ENCODE measurements at places on chromosomes 11 and 22. TPM values are rescaled to one million over a fixed set of nuclear protein-coding genes. Genes with fewer than 3 reads are reported as not detected.

- DNase-seq = no peak
- no peaks in the 10 kb centered on the region for H3K36me3 ChIP-seq
- H3K27me3 ChIP-seq = peaks cover 37% of the 10 kb centered on the region
- H3K4me1 ChIP-seq = no peaks in the 10 kb centered on the region
Observed at GRCh38 chr11:17658211-17658610, 61.2 kb upstream of the MYOD1 start.

GRCh38 chr11:13463779-13464290 lies 813 bp upstream of the BTBD10 start:
- no peaks in the 10 kb centered on the region for H3K27me3 ChIP-seq
- H3K36me3 ChIP-seq = peaks cover 10% of the 10 kb centered on the region
- H3K4me3 ChIP-seq = peak overlapping the region; percentile 95
- H3K27ac ChIP-seq = peak overlapping the region; percentile 97
- DNase-seq = no peak

- DNase-seq = no peak
- no peaks in the 10 kb centered on the region for H3K4me1 ChIP-seq
- no peak overlapping the region for H3K27ac ChIP-seq
- H3K27me3 ChIP-seq = no peaks in the 10 kb centered on the region
- no peak overlapping the region for H3K4me3 ChIP-seq
Observed at GRCh38 chr11:40227730-40228129, 1231.7 kb downstream of the LRRC4C start.

DNA sequence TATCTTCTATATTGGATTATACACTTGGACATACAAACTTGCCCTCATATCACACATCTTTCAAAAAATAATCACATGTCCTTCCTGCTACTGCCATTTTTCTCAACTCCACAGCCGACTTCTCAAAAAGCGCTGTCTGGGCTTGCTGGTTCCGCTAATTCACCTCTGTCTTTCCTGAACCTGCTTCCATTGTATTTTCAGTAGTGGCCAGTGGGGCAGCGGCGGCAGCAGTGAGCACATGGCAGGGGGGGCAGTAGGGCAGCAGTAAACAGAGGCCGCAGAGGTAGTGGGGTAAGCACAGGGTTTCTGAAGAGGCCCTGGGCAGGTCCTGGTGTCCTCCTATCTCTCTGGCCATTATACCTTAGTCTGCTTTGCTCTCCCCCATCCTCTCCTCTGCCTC lies 126.3 kb downstream of the RRAS2 start:
- H3K27me3 ChIP-seq = peaks cover 16% of the 10 kb centered on the region
- H3K4me1 ChIP-seq = peaks cover 4% of the 10 kb centered on the region
- peak; percentile 9 for DNase-seq

DNA sequence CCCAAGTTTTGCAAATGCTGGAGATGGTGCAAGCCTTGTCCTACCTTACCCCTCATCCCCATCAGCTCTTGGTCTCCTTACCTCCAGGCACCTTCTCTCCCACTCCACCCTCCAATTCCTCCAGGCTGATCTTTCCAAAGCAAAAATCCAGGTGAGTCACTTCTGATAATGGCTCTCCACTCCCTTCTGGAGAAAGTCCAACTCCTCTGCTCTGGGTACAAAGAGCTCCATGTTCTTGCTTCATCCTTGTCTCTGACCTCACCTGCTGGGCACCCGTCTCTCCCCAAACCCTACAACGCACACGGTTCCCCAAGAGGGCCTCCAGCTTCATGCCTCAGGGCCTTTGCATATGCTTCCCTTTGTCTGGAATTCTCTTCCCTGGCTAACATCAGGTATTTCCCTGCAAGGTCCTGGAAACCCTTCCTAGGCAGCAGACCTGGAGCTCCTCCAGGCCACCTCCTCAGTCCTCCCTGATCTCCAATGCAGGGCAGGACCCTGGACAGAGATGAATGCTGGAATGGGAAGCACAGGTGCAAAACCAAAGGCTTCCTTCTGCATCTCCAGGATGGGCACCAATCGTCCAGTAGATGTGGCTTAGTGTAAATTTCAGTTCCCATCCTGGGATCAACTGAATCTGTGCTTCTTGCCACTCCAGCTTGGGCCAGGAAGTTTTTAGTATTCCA lies 22.7 kb downstream of the IFT27 start:
- no peak for DNase-seq
- H3K36me3 ChIP-seq = no peaks in the 10 kb centered on the region
- peaks cover 10% of the 10 kb centered on the region for H3K27me3 ChIP-seq

DNA sequence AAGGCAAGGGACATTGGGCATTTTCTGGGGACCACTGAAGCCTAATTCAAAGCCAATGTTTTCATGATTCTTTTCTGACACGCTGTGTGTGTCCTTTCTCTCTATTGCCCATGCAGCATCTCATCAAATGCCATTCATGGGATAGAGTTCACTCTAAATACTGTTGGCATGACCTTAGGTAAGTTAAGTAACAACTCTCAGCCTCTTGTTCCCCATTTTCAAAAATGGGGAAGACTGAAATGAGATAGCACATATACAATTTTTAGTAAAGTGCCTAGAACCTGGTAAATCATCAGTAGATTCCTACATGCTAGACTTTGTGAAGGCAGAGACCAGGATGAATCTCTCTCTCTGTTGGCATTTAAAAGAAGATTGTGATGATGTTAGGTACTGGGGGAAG lies 12.7 kb upstream of the OR52K2 start:
- no peaks in the 10 kb centered on the region for H3K36me3 ChIP-seq
- H3K4me1 ChIP-seq = no peaks in the 10 kb centered on the region
- no peak overlapping the region for H3K4me3 ChIP-seq
- H3K27ac ChIP-seq = no peak overlapping the region
- peaks cover 19% of the 10 kb centered on the region for H3K27me3 ChIP-seq

DNA sequence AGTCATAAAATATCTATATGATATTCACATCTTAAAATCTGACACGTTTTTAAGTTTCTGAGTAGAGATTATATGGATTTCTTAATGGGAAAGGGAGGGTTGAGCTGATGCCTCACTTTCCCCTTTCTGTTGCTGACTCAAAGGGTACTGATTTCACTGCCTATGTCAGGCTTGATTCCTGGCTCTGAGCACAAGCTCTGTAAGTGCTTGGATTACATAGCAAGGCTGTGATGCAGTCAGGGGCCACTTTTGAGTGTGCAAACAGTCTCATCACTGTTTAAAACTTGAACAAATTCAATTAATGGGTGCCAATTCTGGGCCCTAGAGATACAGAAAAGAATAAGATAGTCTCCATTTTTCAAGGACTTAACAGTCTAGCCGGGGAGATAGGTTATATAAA lies 14.4 kb downstream of the ATXN10 start:
- H3K4me1 ChIP-seq = no peaks in the 10 kb centered on the region
- H3K4me3 ChIP-seq = no peak overlapping the region
- DNase-seq = no peak
- H3K27me3 ChIP-seq = no peaks in the 10 kb centered on the region
- no peak overlapping the region for H3K27ac ChIP-seq

- peaks cover 32% of the 10 kb centered on the region for H3K4me1 ChIP-seq
- peak overlapping the region; percentile 82 for H3K4me3 ChIP-seq
- DNase-seq = no peak
- peaks cover 13% of the 10 kb centered on the region for H3K36me3 ChIP-seq
- peaks cover 33% of the 10 kb centered on the region for H3K27me3 ChIP-seq
Observed at GRCh38 chr11:128691802-128692752, 1.8 kb upstream of the FLI1 start.

- H3K4me3 ChIP-seq = peak overlapping the region; percentile 61
- no peaks in the 10 kb centered on the region for H3K27me3 ChIP-seq
- H3K36me3 ChIP-seq = peaks cover 8% of the 10 kb centered on the region
- DNase-seq = no peak
- H3K4me1 ChIP-seq = peaks cover 27% of the 10 kb centered on the region
Observed at GRCh38 chr11:46100670-46101069, 20.6 kb downstream of the PHF21A start.

DNA sequence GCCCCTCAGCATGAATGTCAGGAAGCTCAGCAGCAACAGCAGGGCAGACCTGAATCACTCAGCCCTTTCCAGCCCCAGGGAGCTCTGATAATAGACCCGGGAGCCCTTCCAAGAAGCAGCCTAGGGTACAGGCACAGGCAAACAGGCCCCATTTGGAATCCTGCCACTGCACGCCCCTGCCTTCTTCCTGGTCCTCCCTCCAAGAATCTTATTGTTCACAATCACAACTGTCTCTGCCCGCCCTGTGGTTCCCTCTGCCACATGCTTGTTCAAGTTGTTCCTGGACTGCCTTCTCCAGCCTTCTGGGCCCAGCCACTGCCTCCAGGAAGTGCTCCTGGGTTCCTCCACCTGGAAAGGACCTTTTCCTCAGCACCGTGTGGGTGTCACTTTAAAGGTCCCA lies 54.6 kb downstream of the LRRC32 start:
- H3K27me3 ChIP-seq = peaks cover 7% of the 10 kb centered on the region
- no peak overlapping the region for H3K4me3 ChIP-seq
- H3K36me3 ChIP-seq = peaks cover 1% of the 10 kb centered on the region
- no peak for DNase-seq
- peaks cover 1% of the 10 kb centered on the region for H3K4me1 ChIP-seq
- H3K27ac ChIP-seq = no peak overlapping the region

GRCh38 chr11:76033699-76034098 lies 172.6 kb downstream of the WNT11 start:
- no peak overlapping the region for H3K4me3 ChIP-seq
- H3K4me1 ChIP-seq = no peaks in the 10 kb centered on the region
- DNase-seq = no peak

UBQLNL gene
- total RNA-seq = 0.55 TPM

TPBGL gene
- total RNA-seq = 0.07 TPM
